NCI-H1417 treated with DMSO at 0.1 percent for 48 hours (cell line): ENCODE measurements at places on chromosomes 12 and 14.

GRCh38 chr12:71703206-71703605 lies 17.3 kb downstream of the TMEM19 start:
- DNase-seq: no peak

GRCh38 chr12:59587710-59588109 lies 8.1 kb upstream of the SLC16A7 start:
- no peak for DNase-seq

DNA sequence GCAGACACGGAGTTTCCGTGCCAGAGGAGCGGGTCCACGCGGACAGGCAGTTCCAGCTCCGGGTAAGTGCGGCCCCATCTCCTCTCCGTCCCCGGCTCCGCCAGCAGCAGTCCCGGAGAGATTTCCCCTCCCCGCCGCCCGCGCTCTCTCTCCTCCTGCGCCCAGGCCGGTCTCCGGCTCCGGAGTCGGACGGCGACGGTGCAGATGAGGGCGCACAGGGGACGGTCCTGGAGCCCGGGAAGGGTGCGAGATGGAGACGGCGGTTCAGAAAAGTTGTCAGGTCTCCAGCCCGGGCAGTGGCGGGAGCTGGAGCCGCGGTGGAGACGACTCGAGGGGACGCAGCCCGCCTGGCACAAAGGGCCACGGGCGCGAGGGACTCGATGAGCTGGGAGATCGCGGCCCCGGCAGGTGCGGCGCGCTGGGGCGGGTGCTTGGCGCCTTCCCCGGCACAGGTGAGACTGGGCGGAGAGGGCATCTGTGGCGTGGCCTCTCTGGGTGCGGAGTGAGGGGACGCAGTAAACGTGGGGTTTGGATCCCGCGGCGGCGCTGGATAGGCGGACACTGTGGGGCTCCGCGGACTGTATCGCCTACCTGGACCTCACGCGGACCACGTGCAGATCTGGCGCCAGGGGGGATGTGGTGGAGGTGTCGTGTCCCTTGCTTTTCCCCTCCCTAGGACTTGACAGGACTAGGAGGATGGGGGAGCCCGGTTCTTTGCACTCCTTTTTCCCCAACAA lies 1540.3 kb upstream of the TMEM132C start:
- no peak for DNase-seq

- no peak for DNase-seq
These were observed 367.3 kb downstream of the DUSP6 start for GRCh38 chr12:88985011-88985410.

- peak; percentile 69 for DNase-seq
These were observed 341 bp downstream of the ZNF10 start for GRCh38 chr12:133130808-133131128.

DNA sequence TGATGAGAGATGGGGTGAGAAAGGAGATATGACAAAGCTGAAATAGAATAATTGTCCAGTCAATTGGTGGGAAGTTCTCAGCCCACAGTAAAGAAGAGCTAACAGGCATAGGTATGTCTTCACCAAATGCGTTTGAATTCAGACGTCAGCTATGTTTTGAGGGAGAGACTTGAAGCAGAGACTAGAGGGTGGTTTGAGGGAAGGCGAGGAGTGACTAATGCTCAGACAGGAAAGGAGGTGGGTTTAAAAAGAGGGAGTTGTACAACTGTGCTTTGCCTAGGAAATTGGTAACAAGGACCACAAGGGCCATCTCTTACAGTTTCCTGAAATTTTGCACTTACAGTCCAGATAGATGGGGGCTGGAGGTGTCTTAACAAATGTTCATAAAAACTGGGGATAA lies 6.4 kb downstream of the JKAMP start:
- no peak for DNase-seq

DNA sequence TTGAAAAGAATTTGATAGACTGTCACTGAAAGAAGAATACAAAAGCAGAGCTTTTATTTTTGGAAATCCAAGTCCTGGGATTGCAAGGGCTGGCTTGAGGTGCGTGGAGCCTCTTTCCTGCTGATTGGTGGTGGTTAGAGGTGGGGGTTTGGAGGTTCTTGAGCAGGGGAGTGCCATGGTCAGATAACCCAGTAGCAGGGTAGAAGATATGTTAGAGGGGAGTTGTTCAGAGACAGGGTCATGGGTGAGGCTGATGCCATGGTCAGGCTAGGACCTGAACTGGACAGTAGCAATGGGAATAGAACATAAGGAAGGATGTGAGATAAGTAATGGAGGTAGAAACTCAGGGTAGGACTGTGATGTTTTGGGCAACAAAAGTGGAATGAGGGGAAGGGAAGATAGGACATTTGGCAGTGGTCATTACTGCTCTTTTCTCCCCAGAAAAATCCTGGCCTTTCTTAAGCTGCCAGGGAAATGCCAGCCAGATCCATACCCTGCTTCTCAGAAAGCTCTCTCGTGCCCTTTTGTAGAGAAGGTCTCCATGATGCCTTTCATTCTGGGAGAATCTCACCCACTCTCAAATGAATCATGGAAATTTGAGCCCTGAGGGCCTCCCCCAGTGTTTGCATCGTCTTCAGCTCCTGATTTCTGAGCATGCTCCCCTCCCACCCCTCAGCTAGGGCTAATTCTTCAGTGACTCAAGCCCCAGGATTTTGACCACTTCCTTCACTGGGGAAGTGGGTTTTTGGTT lies 9.5 kb downstream of the EMP1 start:
- no peak for DNase-seq

GRCh38 chr14:100297320-100298300 lies 8.6 kb downstream of the SLC25A29 start:
- no peak for DNase-seq

DNA sequence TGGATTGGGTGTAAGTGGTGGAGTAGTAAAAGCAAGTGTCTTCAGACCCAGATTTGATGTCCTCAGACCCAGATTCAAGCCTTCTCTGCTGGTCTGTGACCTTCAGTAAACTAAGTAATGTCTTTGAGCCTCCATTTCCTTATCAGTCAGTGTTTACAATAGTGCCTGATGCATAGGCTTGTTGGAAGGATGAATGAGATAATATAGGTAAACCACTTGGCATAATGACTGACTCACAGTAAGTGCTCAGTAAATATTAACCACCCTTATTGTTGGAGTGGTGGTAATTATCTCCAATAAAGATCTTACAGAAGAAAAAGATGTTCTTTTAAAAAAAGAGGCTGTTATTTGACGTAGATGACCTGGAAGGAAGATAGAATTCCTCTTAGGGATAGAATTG lies 86.2 kb downstream of the IGF1 start:
- DNase-seq: no peak

DNA sequence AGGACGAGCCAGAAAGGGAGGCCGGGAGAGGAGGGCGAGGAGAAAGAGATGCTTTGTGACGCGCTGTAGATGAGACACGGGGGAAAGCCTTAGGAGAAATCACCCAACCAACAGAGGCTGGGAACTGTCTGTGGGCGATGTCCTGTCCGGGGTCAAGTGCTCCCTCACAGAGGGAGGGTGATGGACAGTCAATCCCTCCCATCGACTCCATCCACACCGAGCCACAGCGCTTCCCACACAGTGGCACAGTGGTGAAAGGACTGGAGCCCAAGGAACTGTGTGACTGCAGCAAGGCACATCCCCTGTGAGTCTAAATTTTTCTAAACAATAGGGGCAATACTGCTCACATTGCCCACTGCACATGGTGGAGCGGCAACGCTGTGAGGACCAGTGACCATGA lies 89.1 kb downstream of the TTC7B start:
- DNase-seq: no peak

- DNase-seq: no peak
These were observed 41.5 kb downstream of the APAF1 start for GRCh38 chr12:98686603-98687002.

DNA sequence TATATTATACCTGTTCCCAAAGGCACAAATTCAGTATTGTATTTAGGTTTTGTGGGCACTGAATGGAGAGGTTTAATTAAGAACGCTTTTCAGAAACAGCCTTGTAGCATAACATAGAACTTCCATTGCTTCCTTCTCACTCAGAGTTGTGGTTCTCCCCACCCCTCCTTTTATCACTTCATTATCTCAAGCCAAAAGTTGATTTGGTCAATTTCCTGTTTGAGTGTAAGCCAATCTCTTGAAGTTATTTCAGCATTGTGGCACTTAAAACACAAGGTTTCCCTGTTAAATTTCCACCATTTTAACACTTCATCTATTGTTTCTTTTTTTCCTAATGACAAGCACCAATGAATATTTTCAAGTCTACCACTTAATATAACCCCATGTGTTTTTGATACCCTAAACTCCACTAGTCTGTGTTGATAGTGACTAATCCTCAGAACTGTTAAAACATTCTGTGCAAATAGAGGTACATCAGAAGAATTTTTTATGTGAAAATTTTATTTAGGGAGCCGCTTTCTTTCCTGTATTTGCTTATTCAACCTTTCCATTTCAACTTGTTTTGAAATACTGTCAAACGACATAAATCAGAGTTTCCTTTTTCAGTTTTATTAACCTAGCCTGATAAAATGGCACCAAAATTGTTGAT lies 340.1 kb downstream of the BCAT1 start:
- no peak for DNase-seq

DNA sequence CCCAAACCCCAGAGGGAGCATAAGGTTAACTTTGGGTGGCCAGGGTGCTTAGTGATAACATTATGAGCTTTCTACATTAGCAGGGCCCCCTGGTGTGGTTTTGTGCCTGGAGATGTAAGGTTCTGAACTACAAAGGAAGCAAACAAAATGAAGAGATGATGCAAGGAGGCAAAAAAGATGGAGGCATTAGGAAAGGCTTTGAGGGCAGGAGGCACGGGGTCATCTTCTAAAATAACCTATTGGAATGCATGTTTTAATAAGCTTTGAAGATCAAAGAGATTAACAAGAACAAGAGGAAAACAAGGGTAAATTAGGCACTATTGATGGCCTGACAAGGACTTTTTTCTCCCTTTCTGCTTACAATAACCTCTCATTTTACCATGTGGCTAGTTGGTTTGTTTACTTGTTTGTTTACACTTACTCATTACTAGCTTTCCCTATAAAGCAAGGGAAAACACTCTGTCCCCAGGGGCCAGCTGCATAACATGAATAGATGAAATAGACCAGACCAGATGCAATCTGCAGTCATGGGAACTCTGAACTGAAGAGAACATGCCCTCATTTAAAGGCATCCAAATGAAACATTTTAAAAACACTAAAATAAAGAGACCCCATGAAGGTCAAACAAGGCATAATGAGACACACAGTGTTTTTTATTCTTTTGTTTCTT lies 390.3 kb downstream of the DIO2 start:
- DNase-seq: no peak

GRCh38 chr12:32896432-32897280 lies at the start of gene PKP2:
PKP2 (minus strand) TSS chr12:32896777; CDS start chr12:32896731, 46 bp downstream.
- DNase-seq: peak; percentile 67

- no peak for DNase-seq
These were observed 14.6 kb downstream of the CCDC88C start for GRCh38 chr14:91402771-91403600.

DNA sequence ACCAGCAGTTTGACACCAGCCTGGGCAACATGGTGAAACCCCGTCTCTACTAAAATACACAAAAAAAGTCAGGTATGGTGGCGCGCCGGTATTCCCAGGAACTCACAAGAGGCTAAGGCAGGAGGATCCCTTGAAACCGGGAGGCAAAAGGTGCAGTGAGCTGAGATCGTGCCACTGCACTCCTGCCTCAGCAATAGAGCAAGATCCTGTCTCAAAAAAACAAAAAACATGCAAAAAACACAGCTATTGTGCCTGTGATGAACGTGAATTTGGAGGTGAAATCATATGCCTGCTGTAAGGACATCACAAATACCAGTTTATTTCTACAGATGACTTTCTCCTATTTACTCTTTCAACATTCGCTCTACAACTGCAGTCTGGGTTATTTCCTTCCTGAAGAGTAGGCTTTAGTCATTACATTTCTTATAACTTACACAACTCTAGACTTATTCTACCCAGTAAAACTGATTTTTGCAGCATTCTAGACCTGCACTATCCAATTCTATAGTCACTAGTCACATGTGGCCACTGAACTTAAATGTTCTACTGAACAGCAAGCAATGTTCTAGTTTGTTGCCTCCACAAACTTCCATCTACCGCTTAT lies 48.3 kb downstream of the HNRNPC start:
- no peak for DNase-seq

DNA sequence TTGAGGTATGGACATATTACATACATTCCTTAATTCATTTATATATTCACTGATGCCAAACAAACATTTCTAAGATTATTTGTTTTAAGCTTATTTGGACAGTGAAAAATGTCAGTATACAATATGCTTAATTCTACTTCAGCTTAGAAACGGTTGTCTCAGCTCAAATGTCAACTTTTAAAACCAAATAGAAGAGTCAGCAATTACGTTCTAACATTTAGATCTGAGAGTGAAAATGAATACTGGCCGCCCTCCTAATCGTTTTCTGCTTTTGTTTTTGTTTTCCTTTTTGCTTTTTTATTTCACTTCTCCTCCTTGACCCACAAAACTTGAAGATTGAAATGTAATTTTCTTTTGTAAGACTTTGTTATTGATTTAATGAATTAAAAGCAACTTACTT lies 19.7 kb upstream of the RERG start:
- DNase-seq: no peak

DNA sequence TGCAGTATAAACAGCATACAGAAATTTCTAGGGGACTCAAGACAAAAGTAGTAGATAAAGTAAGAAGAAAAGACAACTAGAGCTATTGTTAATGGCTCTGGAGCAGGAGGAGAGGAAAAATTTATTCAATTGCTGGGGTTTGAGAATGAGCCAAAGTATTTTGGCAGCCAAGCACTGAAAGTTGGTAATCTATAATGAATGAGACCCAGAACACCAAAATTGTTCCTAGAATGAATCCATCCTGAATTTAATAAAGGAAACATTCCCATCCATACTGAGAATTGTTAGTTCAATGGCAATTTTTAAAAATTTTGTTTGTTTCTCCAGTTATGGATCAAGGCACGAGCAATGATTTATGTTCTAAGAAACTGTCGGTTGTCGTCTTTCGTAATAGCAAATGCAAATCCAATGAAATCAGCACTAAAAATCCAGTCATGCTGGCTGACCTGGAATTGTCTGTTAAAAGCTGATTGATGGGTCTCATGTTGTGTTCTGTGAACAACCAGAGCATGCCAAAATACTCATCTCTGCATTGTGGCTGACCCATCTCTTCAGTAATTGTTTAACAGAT lies 170.9 kb upstream of the LMNTD1 start:
- DNase-seq: no peak

- DNase-seq: no peak
These were observed 76.4 kb downstream of the CLIP1 start for GRCh38 chr12:122346054-122346453.

DNA sequence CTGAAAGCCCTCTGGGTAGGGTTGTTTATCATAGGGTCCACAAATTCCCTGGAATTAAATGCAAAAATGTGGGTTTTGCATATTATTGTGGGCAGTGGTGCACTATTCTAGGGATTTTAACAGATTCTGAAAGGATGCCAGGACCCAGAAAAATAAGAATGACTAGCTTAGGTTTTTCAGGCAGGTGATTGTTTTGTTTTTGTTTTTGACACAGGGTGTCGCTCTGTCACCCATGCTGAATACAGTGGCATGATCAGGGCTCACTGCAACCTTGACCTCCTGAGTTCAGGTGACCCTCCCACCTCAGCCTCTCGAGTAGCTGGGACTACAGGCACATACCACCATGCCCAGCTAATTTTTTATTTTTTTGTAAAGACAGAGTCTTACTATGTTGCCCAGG lies 19.2 kb downstream of the GALNT6 start:
- DNase-seq: no peak
